ENCODE measurements at places on chromosomes 1 and 21.

DNA sequence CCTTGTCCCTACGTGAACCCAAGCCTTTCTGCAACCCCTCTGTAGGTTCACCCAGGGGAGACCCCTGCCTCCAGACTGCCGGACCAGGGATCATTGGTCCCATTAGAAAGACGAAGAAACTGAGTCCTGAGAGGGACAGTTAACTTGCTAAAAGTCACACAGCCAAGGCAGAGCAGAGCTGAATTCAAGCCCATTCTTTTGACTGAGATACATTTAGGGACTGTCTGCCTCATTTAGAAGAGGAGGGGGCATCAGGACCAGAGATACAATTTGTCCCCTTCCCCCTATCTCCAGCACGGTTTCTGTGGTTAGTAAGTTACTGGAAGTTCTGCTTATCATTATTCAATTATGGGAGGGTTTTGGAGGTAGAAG, 19.1 kb downstream of the KCNQ4 start:
- DNase-seq, result no peak

DNA sequence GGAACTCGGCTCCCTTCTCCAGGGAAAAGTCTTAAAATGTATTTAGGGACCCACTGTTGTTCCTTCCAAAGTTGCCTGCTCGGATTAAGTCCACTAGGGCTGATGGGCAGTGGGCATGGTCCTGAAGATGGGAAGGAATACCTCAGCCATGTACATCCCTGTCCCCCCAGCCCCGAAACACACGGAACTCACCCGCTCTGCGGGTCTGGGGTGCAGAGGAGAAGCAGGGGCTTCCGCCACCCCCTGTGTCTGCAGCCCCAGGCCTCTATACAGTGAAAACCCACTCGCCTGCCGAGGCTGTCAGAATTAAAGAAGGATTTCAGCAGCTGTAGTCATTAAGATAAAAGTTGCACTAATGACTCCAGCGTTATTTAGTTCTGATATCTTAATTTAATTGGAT, 212.6 kb upstream of the VAMP3 start:
- DNase-seq, result no peak

DNA sequence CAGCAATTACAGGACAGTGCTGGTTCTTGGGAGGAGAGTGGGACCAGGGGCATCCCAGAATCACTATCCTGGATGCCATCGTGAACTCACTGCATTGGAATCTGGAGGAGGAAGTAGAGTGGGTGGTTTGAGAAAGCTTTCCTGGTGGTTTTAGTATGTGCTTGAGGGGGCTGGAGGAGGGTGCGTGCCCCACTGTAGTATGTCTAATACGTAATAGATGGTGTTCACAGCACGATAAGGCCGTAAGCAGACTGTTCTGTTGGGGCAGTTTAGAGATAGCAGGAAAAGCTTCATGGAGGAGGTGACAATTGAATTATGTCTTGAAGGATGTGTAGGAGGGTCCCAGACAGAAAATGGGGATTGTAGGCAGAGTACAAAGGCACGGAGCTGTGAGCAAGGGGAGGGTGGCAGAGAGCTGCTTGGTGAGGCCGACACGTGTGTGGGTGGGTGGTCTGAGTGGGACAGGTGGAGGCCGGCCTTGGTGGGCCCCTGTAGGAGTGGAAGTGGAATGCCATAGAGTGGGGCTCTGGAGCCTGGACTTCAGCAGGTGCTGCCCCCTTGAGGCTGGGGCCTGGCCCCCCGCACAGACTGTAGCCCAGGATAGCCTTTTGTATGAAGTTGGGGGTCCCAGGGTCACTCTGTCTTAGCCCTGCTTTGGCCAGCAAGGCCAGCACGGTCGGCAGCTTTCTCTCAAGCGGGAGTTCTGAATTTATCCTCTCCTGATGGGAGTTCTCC, 37.0 kb downstream of the IL6R start:
- no peak for DNase-seq

- DNase-seq, result no peak
Observed at GRCh38 chr1:156050376-156050775, 3.2 kb downstream of the UBQLN4 start.

GRCh38 chr1:24857507-24858133, 72.5 kb downstream of the RUNX3 start:
- no peak for DNase-seq

GRCh38 chr1:154813846-154814505, 56.1 kb downstream of the KCNN3 start:
- DNase-seq, result no peak

- DNase-seq, result no peak
Observed at GRCh38 chr1:184567637-184568036, 180.8 kb downstream of the C1orf21 start.

- no peak for DNase-seq
Observed at GRCh38 chr1:35576061-35576765, 3.1 kb downstream of the TFAP2E start.

- DNase-seq, result no peak
Observed at GRCh38 chr1:110098222-110099026, 13.8 kb upstream of the UBL4B start.

GRCh38 chr1:204495078-204495753, 611 bp upstream of the PIK3C2B start:
- no peak for DNase-seq

GRCh38 chr1:119652587-119652986, 4.5 kb upstream of the ZNF697 start:
- DNase-seq, result no peak

DNA sequence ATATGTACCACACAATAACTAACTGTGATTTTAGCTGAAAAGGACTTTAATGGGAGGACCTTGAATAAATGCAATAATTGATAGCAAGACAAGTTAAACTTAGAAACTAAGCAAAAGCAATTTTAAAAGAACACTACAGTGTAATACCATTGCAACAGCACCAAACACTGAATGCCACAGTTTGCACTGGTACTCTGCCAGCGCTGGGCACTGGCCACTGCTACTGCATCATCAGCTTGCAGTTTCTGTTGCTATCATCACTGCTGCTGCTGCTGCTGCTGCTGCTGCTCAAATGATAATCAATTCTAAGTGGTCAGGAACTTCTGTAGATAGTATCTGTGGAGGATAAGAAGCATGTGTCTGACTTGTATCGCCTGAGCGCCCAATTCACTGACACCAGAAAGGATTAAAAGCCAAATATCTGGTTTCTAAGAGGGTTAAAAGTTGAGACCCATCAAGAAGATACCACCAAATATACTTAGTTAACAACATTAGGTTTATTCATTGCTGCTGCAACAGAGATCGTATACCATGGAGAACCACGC, 306.9 kb downstream of the LRRC40 start:
- no peak for DNase-seq

DNA sequence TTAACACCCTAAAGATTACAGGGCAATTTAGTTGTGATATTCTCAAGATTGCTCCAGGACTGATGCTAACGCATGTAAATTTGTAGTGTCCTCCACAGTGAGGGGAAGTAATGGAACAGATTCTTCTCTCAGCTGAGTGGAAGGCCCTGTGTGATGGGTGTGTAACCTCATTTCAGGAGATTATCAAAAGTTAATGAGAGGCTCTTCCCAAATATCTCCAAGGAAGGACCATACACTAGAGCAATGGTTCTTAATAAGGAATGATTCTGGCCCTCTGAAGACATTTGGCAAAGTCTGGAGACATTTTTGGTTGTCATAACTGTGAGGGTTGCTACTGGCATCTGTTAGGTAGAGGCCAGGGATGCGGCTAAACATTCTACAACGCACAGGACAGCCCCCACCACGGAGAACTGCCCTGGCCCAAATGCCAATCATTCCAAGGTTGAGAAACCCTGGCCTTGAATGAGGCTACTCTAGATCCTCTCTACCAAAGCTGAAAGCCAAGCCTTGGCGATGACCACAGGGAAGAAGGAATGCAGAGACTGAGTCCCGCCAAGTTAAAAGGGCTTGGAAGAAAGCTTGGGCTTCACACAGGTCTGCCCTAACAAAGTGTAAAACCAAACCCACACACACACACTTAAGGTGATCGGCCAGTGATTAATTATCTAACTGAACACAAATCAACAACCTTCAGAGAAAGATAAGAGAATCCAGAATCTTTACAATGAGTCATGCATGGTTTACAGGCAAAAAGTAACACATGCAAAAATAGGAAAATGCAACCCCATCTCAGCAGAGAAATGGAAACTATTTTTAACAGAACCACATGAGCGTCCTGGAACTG, 135.8 kb downstream of the SYF2 start:
- DNase-seq, result no peak

GRCh38 chr1:243559575-243560162, 290.4 kb downstream of the AKT3 start:
- DNase-seq, result no peak

GRCh38 chr1:44485229-44485933, 80.3 kb downstream of the RNF220 start:
- DNase-seq, result peak; percentile 19

GRCh38 chr1:161074676-161075368, 5.1 kb upstream of the ARHGAP30 start:
- DNase-seq, result no peak

- no peak for DNase-seq
Observed at GRCh38 chr1:115907092-115907491, 66.2 kb upstream of the NHLH2 start.

DNA sequence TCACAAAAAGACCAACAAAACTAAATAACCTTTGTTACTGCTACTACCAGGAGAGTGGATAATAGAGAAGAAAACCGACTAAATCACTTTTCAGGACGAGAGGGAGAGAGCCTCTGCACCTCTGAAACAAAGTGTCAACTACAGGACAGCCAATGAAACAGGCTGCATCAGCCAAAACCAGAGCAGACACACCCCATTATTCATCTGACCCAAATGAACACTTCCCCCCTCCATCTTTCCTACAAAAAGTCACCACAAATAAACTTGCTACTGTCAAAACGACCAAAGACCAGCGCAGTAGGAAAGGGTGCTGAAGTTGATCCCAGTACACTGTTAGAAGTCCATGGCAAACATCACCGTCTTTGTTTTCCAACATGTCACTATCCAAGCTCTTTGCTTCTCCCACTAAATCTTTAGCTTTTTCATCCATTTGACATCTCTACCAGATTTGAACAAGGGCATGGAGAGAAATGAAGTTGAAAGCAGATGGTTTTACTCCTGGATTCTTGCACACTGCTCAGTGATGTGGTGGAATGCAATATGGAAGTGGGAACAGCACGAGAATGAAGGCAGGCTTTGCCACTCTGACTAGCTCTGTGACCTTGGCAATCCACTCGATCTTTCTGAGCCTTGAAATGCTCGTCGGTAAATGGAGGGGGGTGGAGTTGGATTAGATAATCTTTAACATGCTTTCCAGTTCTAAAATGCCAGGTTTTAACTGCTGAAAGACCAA, 20.5 kb downstream of the DSTYK start:
- no peak for DNase-seq

DNA sequence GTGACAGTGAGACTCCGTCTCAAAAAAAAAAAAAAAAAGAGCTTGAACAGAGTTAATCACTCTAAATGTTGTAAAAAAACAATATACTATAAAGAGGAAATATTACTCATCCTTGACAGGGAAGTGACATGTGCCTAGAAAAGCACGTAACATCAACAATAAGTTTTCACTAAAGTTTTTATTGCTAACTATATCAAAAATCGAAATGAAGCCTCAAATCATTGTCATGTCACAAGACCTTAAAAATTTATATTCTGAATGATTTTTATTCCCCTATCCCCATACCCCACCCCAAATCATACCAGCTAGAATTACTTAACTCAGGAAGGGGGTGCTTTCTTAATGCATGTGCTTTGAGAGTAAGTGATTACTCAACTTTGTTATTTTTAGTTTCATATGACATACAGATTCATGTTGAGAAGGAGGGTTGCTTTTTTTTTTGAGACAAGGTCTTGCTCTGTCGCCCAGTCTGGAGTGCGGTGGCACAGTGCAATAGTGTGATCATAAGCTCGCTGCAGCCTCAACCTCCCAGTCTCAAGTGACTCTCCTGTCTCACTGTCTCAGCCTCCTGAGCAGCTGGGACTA, 53.6 kb upstream of the MUTYH start:
- no peak for DNase-seq

DNA sequence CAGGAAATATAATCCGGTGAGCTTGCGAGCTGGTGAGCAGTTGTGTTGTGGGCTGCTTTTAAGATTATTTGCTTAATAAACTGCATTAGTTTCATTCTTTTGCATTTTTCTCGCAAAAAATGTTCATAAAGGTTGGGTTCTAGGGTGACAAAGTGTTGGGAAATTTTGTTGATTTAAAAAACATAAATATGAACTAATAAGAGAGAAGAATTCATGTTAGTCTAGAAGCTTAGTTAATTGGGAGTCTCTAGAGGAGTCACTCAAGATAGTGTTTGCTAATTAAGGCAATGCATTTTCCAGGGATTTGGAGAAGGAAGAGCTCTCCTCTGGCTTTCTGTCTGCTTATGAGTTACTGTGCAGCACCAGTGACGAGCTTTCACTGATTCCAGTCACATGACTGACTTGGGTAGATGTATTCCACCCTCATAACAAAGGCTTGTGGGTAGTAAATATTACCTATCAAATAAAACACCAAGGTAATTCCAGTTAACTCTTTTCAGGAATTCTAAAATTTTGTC, 417.0 kb downstream of the PTBP2 start:
- DNase-seq, result no peak

- no peak for DNase-seq
Observed at GRCh38 chr1:181099152-181100014, 10.9 kb downstream of the IER5 start.

DNA sequence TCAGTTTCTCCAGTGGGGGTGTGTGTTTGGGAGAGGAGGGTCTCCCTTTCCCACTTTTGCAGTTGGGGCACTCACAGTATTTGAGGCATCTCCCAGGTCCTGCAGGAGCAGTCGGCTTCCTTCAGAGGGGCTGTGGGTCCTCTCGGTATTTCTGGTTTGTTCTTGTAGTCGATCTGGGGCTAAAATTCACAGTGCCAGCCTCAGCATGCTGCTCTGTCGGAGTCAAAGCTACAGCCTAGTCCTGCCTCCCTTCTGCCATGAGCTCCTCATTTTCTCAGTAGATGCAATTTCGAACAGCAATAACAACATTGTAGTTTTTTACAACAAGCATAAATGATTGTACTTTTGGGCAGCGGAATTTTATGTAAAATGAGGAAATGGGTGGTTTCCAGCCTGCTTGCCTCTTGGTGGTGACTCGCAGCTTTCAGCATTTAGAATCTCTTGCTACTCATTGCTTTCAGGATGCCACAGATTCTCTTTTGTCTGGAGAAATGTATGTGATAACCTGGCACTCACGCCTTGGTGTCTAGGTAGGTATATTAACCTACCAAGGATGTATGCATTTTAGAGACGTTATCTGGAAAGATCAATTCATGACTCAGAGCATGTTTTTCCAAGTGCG, 82.4 kb upstream of the C21orf91 start:
- DNase-seq, result no peak

DNA sequence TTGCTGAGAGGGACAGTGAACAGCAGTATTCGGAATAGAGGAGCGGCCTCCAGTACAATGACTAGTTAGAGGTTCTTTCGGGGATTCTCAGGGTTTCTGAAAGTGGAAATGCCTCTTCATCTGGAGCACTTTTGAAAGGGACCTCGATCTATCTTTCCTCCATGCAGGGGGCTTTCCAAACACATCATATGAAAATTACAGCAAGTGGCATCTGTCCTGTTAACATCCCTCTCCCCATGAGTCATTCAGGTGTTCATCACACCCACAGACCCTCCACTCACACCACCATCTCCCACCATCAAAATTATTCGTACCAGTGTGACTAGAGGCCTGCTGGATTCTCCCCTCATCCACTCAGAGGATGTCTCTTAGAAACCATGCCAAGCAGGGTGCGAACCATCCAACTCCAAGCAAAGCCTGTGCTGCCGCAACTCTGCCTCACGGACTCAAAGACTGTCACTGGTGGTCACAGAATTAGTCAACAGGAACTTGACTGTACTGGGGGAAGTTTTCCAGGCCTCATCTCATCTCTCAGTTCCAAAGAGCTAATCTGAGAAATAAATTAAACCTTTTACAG, 211.1 kb downstream of the MRPL39 start:
- no peak for DNase-seq

- no peak for DNase-seq
Observed at GRCh38 chr1:174535207-174535606, 87.4 kb downstream of the GPR52 start.

Measured in HFF-Myc (cell line).